ENCODE measurements at places on chromosomes 6 and 20.

DNA sequence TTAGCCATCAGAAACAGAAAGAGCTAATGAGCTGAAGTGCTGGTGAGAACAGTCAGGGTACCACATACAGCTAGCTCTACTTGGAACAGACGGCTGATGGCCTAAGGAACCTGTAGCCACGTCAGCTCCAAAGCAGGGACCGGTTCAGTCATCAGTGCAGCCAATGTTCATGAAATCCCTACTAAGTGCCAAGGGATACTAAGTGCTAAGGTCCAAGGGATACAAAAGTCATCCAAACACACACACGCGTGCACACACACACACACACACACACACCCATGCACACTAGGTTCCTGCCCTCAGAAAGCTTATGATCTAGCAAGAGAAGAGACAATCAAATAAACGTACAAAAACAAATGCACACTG lies 53.6 kb downstream of the MAP3K5 start:
- no peak for DNase-seq

GRCh38 chr6:109221543-109222195 lies 126.4 kb downstream of the CEP57L1 start:
- no peak for DNase-seq

- no peak for DNase-seq
Observed at GRCh38 chr6:76472858-76473257, 400.4 kb upstream of the IMPG1 start.

DNA sequence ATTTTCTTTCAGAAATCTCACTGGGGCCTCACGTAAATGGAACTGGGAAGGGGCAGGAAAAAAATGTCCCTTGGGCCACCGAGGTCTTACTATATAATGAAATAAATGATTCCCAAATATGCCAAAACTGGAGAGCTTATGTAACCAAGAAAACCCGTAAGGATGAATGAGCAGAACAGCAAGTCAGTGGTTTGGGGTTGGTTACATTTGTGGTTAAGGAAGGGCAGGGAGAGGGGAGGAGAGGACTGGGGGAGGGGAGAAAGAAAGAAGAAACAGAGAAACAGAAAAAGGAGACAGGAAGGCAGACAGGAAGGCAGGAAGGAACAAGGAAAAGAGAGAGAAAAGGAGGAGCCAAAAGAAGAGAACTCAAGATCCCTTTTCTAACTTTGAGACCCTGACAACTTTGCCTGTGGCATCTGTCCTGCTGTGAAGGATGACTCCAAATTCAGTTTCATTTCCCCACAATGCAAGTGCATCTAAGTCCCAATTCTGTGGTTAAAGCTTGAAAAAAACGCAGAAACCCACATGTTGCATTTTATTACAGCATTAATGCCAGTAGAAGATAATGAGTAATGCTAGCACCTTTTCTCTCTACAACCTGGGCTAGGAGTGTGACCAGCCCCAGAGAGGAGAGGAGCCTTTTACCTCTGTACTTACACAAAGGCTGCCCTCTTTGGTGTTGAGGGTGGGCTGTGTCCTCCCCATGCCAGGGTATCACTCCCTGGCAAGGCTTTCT lies 10.8 kb upstream of the ARMC2 start:
- DNase-seq, result no peak

DNA sequence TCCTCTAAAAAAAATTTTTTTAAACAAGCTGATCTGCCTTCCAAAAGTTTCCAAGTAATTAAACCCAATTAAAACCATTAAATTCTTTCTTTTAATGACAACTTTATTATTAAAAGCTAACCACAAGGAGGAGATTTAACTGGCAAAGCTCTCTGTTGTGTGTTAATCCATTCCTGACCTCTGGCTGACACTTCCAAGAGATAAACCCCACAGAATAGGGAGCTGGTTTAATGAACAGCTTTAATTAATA lies 230.8 kb downstream of the EYA2 start:
- no peak for DNase-seq

- no peak for DNase-seq
Observed at GRCh38 chr20:33657704-33658095, 4.4 kb upstream of the C20orf144 start.

Measured in stimulated activated CD8-positive, alpha-beta memory T cell treated with anti-CD3 and anti-CD28 coated beads, Interleukin-15, amount 100 ng/mL, for 4 hours (primary cell).